Hematopoietic multipotent progenitor cell (in vitro differentiated cells): ENCODE measurements at places on chromosomes 1 and 21.

- no peak for DNase-seq
These were observed 167.2 kb downstream of the ADGRL2 start for GRCh38 chr1:81967951-81968350.

DNA sequence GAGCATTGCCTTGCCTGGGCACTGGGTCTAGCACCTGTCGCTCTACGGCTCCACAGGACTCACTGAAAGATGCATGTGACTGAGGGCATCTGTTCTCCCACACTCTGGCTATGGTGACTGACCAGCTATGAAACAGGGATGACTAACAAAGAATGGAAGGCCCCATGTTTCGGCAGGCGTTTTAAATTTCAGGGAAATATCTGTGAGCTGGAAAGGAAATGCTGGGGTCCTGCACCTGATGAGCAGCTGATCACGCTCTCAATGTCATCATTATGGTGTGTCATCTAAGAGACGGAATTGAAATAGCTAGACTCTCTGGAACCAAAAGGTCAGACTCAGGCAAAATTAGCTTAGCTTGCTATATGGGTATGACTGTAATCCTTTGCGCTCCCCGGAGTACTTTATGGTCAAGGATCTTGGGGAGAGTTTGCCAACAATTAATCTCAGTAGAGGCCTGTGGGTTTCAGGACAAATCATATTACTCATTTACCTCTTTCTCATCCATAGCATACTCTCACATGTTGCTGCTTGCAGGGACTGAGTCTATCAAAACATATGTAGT, 24.5 kb upstream of the PALMD start:
- DNase-seq, result no peak

DNA sequence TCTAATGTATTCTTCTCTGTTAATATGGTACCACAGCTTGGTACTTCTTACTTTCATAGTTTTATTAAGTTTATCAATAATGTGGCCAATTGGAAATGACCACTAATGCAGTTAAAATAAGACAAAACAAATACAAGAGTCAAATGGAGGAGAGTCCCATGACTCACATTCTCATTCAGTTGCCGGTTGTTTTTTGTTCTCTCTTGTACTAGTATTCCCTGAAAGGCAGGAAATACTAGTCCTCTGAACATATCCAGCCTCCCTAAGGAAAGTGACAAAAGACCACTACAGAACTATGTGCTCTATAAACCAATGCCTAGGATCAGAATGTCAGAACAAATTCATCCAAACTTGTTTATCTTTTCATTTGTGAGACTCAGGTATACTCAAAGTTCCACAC, 165.2 kb upstream of the SAMSN1 start:
- DNase-seq, result no peak

DNA sequence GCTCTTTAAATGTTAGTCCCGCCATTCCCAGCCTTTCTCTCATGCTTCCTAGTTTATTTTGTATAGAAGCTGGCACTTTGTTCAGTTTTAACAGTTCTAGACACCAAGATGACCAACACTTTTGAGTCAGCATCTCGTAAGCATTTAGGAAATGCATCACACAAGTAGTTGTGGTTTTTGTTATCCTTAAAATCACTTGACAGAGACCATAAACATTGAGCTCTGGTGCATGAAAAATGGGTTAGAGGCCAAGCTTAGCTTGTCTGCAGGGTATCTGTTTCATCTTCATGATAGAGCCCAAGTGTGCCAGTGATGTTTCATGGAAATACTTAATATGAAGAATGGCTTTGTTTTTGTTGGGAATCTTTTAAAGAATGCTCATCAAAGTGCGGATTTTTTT, 159.7 kb downstream of the DISP1 start:
- no peak for DNase-seq

DNA sequence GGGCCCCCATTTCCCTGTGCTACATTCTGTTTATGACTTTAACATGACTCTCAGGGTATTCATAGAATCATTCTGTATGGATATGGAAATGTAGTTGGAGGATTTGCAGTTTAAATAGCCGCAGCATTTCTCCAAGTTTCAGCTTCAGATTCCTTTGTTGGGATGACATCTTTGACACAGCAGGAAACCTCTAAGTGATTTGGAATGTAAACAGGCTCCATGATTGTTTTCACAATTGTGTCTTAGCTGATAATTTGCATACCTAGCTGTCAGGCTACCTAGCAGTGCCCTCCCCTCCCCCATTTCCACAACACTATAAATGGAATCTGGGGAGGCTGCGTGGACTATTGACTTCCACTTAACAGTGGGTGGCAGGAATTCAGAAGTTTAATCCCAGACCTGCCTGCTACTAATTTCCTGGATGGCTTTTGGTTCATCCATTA, 290.2 kb downstream of the HLX start:
- no peak for DNase-seq

- DNase-seq, result no peak
These were observed 25.9 kb upstream of the DDOST start for GRCh38 chr1:20686883-20687725.

DNA sequence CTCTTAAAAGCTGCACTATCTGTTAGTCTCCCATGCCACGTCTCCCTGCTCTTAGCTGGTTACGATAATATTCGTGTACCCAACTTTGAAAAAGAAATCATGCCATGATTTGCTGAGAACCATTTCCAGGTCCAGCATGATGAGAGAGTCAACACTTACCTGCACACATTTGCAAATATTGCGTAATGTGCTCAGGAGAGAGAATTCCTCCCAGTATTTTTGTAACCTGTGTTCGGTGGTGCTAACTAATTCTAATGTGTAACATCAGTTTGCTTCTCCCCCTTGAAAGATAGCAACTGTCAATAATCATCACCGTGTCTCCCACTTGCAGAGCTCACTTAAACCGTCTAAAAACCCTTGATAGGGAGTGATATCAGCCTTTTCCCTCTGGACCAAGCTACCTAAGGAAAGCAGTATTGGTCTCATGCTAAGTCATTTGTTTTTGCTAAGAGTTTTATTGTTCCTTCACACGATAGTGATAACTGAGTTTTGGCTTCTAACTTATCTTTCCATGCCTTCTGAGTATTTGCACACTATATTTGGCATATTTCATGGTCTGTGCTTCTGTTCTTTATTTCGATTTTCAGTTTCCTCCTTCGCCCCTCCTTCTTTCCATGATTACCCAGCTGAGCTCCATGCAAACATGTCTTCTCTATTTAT, 61.1 kb upstream of the IRF2BP2 start:
- DNase-seq, result no peak

DNA sequence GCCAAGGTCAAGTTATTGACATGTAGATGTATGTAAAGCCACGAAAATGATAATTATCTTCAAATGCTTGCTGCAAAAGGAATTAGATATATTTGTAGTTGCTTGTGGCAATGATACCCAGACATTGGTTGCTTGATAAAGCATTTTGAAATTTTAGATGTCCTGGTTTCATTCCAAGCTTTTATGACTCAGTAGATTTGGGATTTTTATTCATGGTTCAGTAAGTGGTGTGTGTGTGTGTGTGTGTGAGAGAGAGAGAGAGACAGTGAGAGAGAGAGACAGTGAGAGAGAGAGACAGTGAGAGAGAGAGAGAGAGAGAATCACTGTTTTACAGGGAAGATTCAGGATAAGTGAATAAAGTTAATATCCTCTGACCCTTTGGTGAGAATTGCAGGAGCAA, 498.2 kb upstream of the C1orf87 start:
- no peak for DNase-seq

- peak; percentile 52 for DNase-seq
These were observed 24.5 kb upstream of the RGS1 start for GRCh38 chr1:192550922-192551534.

DNA sequence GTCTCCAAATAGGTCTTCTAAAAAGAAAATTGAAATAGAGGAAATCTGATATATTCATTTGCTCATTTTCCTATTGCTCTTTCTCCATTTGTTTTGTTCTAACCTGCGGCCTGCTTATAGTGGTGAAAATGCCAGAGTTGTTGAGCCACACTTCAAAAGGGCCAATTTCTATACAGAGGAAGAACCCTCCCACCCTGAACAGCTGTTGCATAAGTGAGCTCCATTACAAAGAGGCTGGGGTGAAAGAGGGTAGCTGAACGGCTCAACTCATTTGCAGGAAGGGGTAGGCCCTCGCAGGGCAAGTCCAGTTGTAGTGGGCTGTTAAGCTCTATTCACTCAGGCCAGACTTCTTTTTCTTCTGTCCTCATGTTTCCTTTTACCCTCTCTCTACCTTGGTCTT, 8.8 kb downstream of the ADCY10 start:
- DNase-seq, result no peak

GRCh38 chr1:12063141-12064072, at the start of gene TNFRSF8:
TSS of gene TNFRSF8 (plus strand) at chr1:12063303. CDS start at chr1:12063599, 296 bp downstream.
- DNase-seq, result peak; percentile 83

GRCh38 chr1:170735366-170736263, 71.7 kb downstream of the PRRX1 start:
- no peak for DNase-seq

DNA sequence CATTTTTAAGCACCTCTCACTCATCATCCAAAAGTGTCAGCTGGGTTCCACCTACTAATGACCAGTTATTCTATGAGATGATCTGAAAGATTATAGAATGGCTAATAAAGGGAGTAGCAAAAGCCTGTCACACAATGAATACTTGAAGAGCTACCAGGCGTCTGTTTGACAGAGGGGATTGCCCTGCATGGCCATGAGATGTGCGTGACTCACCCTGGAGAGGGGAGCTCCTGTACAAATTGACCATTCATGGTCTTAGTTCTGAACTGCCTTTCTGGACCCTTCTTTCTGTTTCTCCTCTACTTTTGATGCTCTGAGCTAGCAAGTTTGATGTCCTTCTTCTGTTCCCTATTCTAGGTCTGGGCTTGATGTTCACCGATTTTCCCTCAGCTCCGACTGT, 85.2 kb upstream of the ABCD3 start:
- DNase-seq, result no peak

GRCh38 chr1:223222377-223222776, 79.3 kb upstream of the TLR5 start:
- DNase-seq, result no peak

- no peak for DNase-seq
These were observed 28.0 kb upstream of the PRKAA2 start for GRCh38 chr1:56617141-56617540.

- no peak for DNase-seq
These were observed 124.8 kb downstream of the AK5 start for GRCh38 chr1:77406661-77407060.

GRCh38 chr1:189958756-189959155, 518.9 kb downstream of the BRINP3 start:
- DNase-seq, result no peak

GRCh38 chr21:35609263-35609662, 451.1 kb downstream of the SETD4 start:
- no peak for DNase-seq

DNA sequence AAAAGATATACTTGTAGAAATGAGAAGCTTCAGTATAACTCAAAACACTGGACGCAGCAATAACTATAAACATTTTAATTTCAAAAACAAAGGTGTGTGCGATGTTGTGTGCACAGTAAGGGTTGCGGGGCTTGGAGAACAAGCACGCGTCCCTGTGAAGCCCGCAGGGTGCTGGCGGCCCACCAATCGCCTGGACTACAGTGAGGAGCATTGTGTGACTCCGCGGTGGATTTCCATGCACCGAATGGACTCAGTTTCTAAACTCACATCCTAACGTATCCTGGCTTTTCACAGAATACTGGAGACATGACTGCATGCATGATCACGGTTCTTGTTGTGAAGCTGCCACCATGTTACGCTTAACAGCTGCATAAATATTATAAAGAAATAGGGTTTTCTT, 33.0 kb downstream of the NTPCR start:
- no peak for DNase-seq

DNA sequence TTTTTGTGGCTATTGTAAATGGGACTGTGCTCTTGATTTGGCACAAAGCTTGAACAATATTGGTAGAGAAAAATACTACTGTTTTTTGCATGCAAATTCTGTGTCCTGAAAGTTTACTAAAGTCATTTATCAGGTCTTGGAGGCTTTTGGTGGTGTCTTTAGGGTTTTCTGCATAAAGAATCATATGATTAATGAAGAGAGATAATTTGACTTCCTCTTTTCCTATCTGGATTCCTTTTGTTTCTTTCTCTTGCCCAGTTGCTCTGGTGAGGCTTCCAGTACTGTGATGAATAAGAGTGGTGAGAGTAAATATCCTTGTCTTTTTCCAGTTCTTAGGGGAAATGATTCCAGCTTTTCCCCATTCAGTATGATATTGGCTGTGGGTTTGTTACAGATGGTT, 1166.7 kb downstream of the NCAM2 start:
- no peak for DNase-seq

DNA sequence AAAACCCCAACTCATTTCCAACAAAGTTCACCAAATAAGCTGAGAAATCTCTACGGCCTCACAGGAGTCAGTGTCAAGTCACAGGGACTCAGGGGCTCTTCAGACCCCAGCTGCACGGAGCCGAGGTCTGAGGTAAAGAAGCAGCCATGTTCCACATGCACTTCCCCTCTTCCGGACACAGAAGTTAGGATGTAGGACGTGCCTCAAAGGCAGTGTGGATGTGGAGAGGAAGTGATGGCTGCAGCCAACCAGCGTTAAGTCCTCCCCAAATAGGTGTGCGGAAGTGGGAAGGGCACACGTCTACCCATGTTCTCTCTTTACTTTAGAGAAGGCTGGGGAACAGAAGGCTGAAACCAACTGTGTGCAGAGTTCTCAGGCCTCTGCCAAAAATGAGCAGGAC, 14.6 kb upstream of the NCF2 start:
- no peak for DNase-seq

DNA sequence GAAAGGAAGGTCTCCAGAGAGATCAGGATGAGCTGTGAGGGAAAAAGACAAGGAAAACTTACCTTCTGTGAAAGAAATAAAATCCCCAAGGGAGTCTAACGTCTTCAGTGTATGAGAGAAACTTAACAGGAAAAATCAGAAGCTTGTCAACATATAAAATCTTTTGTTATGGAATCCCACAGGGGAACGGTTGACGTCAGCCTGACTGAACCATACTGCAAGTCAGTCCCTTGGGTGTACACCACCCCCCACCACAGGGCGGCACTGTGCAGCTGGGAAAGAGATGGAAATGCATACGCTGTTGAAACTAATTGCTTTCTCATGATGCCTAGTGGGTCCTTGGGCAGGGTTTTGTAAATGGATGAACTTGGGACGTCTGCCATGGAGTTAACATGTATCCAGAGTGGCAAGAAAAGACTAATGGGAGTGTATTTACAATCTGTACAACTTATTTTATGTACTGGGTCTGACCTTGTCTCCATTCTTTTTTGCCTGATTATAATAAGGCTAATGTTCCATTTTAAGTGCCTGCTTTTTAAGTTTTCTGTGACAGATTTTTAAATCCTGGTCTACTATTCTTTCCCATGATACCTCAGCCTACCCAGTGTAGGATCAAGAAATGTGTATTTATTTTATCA, 22.7 kb downstream of the UTP25 start:
- peak; percentile 25 for DNase-seq
